Kidney capillary endothelial cell (primary cell): ENCODE measurements at places on chromosomes 13 and 19.

DNA sequence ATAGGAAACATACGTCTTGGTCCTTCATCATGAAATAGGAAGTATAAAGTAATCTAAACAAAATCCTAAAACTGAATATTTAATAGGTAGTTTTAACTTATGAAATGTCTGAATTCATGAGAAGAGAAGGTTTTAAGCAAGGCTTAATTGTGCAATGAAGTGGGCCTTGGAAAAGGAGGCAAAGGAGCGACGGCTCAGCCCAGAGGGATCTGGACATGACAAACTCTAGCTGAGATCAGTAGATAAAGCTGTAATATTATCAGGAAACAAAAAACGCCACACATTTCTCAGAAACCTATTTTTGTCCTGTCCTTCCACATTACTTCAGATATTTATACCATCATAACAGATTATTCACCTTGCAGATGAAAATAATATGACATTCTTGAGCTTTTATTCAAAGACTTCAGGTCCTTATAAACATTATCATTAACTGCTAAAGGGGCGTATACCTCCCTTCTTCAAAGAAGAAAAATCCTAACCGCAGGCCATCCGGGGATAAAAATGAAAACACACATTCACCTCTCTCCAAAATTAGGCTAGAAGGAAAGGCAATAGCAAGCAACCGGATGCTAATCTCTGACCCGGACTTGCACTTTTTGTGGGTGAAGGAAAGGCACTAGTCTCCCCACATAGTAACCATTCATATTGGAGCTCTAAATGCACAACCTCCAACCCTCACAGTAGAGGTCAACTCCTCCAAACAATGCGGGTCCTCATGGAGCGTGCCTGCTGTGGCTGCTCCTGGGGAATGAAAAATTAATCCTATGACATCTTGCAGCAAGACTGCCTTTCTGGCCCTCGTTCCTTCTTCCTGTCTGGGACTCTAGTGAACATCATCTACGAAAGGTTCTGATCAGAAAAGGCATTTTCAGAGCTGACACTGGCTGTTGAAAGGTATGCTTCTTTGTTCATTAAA is 108.8 kb downstream of the TBC1D4 start:
- DNase-seq = no peak

- DNase-seq = no peak
These were observed 4.2 kb downstream of the DYRK1B start for GRCh38 chr19:39829702-39830275.

DNA sequence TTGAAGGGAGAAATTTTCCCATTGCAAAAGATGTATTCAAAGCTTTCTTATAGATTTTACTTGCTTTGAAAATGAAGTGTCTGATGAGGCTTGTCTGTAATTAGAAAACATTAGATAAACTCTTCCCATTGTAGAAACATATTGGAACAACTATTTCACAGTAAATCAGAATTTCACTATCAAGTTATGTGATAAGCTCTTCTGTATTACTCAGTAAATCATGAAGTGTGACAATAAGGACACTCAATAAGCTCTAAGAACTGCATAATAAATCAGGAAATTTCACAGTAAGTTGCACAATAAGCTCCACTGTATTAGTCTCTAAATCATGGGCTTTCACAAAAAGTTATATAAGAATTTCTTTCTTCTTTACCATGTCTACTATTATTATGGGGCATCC is 1546.6 kb downstream of the SLITRK5 start:
- no peak for DNase-seq

- DNase-seq = no peak
These were observed 21.3 kb downstream of the EXOC3L2 start for GRCh38 chr19:45223879-45224278.

DNA sequence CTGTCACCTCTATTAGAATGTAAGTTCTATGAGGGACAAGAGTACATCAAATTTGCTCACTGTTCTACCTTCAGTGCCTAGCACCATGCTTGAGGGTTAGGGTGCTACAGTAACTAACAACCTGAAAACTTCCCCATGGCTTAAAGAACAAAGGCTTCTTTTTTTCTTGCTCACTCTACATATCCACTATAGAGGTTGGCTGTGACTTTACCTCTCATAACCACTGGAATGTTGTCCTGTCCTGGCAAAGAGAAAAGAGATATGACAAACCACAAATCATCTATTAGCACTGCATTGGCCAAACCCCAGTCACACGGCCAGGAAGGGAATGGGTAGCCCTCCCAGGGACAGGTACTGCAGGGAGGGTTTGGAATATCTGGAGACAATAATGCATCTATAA is 23.2 kb upstream of the ACOD1 start:
- no peak for DNase-seq

DNA sequence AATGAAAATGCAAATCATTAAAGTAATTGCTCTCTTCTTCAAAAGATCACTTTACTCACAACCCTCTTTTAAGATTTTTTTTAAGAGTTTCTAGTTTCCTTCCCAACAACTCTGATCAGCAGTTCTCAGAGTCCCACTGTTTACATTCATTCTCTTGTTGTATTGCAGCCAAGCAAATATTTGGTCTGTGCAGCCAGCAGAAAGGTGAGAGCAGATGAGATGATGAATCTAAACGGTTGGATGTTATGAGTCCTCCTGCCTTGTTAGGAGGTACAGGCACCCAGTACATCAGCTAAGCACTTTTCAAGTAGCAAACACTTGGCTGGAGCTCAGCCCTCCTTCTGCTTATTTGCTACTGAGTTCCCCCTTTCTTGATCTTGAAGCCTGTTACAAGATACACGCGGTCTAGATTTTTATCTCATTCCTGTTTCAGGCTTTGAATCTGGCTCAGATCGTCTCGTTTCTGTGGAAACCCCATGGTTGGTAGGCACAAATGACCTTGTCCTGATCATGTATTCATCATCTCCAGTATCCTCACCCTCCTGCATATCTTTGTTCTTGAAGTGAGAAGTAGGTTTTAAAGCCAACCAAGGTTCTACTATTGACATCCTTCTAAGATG is 300.7 kb downstream of the DCT start:
- DNase-seq = no peak

GRCh38 chr19:48333467-48334384 is 8.4 kb downstream of the EMP3 start:
- DNase-seq = peak; percentile 93

DNA sequence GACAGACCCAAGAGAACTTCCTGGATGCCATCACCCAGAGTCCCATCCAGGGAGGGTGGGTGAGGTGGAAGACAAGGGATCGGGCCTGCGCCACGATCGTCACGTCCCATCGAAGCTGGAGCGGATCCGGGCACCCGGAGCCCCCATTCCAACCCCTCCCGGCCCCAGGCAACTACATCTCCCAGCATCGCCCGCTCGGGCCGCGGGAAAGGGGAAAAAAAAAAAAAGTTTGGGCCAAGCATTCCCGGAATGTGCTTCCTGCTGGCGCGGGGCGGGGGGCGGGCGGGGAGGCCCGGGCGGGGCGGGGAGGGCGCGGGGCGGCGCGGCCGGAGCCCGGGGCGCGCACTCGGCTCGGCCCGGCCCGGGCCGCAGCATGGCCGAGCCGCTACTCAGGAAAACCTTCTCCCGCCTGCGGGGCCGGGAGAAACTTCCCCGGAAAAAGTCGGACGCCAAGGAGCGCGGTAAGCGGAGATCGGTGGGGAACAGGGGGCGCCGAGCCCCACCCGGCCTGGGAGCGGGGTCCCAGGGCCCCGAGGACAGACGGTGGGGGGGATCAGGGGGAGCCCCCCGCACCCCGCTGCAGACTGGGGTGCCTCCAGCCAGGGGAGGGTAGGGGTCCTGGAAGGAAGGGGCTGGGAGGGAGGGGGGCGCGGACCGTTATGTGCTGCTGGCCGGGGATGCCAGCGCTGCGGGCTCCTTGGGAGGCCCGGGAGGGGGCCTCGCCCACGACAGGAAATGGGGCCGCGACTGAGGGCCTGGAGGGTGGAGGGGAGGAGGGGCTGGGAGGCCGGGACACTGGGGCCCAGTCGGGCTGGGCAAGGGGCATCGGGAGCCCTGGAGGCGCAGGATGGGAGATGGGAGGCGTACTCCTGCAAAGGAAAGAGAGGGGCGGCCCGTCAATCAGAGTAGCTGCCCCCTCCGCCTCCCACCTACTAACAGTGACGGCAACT is at the start of gene SYDE1:
TSS of gene SYDE1 (plus strand) at position 341 of the 950 bp plus-strand sequence. CDS start at position 374, 33 bp downstream.
- peak; percentile 41 for DNase-seq

GRCh38 chr13:30984620-30985019 is 52.2 kb downstream of the TEX26 start:
- DNase-seq = no peak

- no peak for DNase-seq
These were observed 363.2 kb downstream of the GPC6 start for GRCh38 chr13:93589788-93590187.
